Omental fat pad (tissue), 4 donors: ENCODE measurements at places on chromosomes 1 and 21. TPM values are rescaled to one million over a fixed set of nuclear protein-coding genes. Genes with fewer than 3 reads are reported as not detected.

GRCh38 chr1:117535821-117536220 lies 70.0 kb upstream of the TENT5C start:
- no peak for DNase-seq

Gene LIN28A
- total RNA-seq, result not detected

Gene CD101
- 2.0 TPM for total RNA-seq

Gene GIPC2
- 3.3 TPM for total RNA-seq
